ENCODE measurements at places on chromosomes 4 and X. TPM values are rescaled to one million over a fixed set of nuclear protein-coding genes. Genes with fewer than 3 reads are reported as not detected.

The DUX4 gene
- total RNA-seq, result not detected

GRCh38 chr4:109675181-109675580, 28.1 kb downstream of the CASP6 start:
- DNase-seq, result no peak

- no peak for DNase-seq
These were observed 91.7 kb downstream of the GC start for GRCh38 chr4:71692198-71692597.

DNA sequence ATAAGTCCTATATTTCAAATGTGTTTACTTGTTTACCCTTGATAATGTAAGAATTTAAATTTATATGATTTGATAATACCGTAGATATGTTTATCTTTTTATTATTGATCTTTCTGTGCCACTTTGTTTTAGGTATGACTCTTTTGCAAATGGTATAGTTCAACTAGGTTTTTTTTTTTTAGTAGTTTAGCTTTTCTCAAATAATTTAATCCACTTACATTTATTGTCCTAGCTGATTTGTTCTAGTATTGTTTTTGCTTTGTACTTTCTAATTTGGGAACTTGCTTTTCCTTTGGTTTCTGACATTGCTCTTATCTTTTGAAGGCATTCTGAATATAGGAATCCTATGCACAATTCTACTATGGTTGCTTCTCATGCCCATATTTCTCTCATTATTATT, 98.9 kb upstream of the NAP1L5 start:
- no peak for DNase-seq

DNA sequence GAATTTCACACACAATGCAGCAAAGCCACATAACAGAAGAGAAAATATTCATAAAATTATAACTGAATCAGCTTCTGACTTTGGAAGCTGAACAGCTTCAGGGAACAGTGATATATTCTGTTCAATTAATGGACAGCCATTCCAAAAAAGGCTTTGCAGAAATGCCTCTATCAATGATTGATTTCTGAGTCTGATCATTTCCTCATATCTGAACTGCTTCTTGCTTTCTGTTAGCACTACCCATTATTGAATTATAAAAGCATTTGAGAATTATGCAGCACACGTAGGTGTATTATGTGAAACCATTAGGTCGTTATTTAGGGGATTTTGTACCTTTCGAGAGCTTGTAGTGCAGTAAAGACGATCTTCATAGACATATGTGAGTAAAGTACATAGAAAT, 159.6 kb downstream of the STIM2 start:
- DNase-seq, result no peak

GRCh38 chr4:71559957-71560571, 221.2 kb downstream of the SLC4A4 start:
- DNase-seq, result no peak
